ENCODE measurements at places on chromosomes 4 and X.

DNA sequence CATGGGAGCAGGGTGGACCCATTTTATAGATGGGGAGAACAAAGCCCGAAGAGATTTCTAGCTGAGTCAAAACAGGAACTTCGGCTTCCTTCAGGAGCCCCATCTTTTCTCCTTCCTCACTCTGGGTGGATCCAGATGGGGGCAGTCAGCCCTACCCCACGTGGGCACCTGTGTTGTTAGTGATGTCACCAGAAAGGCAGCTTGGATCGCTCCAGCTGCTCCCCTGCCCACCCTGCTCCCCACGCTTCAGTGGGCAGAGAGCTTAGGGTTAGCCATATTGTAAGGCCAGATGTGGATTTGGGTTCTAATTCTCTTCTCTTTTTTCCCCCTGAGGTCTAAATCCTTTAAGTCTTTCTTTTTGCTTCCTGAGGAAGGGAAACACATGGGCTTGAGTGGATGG is 132.3 kb upstream of the PJA1 start:
- no peak for DNase-seq

DNA sequence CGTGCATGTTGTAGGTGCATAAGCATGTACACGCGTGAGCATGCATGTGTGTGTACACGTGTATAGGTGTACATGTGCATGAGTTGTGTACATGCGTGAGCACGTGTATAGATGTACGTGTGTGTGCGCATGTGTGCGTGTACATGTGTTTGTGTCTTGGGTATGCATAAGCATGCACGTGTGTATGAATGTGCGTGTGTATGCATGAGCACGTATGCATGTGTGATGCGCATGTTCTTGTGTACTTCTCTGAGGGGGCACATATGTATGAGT is 9.0 kb downstream of the NAT8L start:
- DNase-seq = no peak

- no peak for DNase-seq
Measured at GRCh38 chrX:69361311-69361845, 142.7 kb upstream of the NALF2 start.

DNA sequence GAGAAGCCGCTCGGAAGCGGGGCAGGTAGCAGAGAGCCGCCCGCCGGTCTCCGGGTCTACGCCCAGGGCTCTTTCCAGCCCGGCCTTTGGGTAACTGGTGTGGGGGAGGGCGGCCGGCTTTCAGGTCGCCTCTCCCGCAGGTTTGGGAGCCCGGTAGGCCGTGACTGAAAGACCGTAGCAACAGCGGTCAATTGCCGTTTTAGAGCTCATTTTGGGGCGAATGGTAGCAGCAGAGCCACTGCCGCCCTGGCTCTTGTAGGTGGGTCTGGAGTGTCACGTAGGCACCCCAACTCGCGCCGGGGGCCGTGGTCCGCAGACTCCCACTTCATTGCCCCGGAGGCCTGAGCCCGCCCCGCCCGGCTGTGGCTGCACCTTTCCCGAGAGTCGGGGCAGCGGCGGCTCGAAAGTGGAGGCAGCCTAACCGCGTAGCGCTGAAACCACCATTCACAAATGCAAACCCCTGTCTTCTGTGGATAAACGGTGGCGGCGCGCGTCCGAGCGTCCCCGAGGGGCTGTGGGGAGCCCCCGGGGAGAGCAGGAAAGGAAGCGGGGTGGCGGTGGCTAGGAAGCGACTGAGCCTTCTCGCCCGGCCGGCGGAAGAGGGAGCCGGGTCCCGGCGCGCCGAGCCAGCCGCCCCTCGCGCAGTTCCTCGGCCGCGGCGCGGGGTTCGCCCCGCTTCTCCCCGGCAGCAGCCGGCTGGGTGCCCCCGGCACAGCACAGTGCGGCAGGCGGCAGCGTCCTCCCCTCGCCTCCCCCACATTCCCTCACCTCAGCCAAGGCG is 2185.1 kb upstream of the TENM3 start:
- peak; percentile 4 for DNase-seq

GRCh38 chr4:96009427-96010119 is 169.7 kb downstream of the PDHA2 start:
- no peak for DNase-seq

- DNase-seq = no peak
Measured at GRCh38 chr4:70437197-70437596, 34.8 kb upstream of the MUC7 start.

GRCh38 chr4:73251384-73251783 is 7.2 kb downstream of the ANKRD17 start:
- no peak for DNase-seq

- DNase-seq = no peak
Measured at GRCh38 chrX:57641338-57641737, 38.7 kb downstream of the NLRP2B start.

DNA sequence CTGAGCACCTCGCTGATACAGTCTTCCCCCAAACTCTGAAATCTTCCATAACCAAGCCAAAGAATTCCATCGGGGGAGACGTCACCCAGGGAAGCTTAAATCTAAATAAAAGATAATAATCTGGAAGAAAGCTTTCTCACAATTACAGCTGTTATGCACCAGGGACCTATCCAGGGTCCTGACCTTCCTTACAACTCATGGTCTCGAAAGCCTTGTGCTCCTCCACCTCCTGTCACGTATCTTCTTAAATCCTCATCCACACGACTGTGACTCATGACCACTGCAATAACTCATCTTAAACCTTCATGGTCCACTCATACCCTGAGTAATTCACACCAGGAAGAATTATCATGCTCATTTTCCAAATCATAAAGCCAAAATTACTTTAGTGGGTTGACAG is 166.8 kb upstream of the FRG1 start:
- no peak for DNase-seq

GRCh38 chr4:2281575-2282343 is 19.9 kb upstream of the MXD4 start:
- peak; percentile 94 for DNase-seq

DNA sequence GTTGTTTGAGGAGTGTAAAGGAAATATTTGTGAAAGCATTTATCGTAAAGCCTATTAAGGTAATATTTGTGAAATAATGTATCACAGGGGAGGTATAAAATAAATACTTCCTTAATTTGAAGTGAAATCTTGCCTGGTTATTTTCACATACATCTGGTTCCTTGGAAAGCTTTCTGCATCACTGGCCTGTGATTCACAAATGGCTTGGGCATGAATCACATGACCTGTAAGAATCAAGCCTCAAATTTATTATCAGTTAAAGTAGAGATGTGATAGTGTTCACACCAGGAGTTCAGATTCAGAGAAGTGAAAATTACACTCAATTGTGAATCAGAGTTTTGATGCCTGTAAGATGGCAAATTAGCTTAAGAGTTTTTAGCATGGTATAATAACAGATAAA is 1911.4 kb downstream of the STIM2 start:
- DNase-seq = no peak

DNA sequence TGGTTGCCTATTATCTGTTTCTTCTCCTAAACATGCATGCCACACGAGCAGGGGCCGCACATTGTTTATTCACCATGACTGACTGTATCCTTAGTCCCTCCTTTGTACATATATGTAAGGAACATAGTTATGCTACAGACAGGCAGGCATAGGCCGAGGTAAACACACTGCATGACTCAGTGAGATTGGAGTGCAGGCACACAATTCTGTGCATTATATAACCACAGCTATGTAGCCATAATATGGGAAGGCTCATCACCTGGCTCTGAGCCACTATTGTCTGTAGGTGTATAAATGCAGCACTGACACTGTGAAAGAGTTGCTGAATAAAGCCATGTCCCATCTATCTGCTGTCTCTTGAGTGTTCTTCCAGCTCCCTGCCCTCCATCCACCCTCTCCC is 431.6 kb downstream of the IDS start:
- DNase-seq = no peak

DNA sequence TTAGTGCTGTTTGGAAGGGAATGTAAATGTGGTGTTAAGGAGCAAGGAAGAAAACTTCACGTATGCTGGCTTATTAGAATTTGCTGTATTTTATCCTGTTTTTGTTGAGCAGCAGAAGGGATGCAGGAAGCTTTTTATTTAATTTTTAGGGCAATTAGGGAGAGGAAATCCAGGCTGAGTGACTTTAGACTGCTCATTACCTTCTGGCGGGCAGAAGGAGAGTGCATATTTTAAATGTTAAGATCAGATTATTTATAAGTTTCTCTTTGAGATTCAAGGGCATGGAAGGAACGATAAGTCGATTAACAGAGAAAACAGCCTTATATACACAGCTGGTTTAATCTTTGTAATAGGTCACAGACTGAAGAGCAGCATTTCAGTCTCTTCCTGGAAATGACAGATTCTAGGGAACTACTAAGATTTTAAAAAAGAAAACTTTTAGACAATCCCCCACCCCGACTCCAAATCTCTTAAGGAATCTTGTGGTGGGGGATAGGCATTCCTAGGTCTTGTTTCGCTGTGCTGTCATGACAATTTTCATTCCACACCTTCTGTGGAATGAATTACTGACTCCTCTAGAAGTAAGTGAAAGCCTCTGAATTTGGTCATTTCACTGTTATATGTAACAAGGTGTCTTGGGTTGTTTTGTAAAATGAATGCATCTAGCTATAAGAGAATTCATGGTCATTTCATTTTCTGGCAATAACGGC is 402.5 kb downstream of the RAPGEF2 start:
- DNase-seq = no peak

- peak; percentile 63 for DNase-seq
Measured at GRCh38 chr4:48546336-48546735, 56.3 kb downstream of the ZAR1 start.

DNA sequence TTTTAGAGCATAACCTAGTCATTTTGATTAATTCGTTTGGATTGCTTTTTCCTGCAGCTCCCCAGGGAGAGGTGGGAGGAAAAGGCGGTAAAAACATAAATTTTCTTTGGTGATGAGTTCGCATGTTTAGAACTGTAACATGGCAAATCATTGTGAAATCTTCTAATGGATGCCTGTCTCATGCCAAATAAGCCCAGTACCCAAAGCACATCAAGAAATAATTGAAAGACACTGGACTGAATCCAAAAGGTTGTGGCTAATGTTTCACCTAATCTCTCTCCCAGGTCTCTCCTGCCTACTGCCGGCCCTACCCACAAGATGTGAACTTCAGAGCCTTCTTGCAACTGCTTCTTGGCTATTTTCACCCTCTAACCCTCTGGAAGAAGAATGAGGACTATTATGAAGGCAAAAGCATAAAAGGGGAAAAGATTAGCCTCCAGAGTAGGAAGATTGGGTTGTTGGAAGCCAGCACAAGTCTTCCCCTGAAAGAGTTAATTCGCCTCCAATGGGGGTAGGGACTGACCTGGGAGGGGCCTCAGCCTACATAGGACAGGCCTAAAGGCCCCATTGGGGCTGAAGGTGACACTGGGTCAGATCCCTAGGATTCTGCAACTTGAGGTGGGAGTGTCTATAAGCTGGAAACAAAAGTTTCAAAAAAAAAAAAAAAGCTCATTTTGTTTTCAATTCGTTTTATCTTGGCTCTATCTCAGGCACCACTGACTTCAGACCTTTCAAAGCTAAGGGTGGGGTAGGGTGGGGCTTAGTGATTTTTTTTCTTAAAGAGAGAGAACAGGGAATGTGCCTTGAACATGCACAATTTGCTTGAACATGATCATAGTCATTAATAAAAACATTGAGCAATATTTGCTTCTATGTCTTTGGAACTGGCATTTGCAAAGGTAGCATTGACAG is 278.6 kb upstream of the KLF3 start:
- DNase-seq = no peak
